ENCODE measurements at places on chromosomes 16 and 17.

- DNase-seq, result no peak
Observed at GRCh38 chr16:20944861-20945574, 44.4 kb downstream of the LYRM1 start.

GRCh38 chr17:82419540-82419939, 1.2 kb upstream of the OGFOD3 start:
- no peak for DNase-seq

- no peak for DNase-seq
Observed at GRCh38 chr16:77589071-77589765, 133.1 kb upstream of the NUDT7 start.

DNA sequence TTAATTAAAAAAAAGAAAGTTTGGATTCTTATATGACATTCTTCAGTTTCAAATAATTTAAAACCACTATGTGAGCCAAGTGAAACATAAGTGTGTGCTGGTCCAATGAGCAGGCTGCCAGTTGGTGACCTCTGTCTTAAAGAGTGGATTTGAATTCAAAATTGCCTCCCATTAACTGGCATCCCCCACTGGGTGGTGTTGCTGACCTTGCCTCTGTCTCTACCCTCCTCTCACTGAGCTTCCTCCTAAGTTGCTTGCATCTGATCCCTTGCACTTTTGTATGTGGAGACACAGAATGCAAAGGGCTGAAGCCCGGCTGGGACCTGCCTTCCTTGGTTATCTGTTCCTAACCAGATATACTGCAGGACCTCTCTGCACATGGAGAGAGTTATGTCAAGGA, 160.6 kb downstream of the CYLD start:
- no peak for DNase-seq

- no peak for DNase-seq
Observed at GRCh38 chr16:79713609-79714309, 113.2 kb upstream of the MAF start.

GRCh38 chr16:15757077-15757386, 99.8 kb downstream of the MYH11 start:
- no peak for DNase-seq

- no peak for DNase-seq
Observed at GRCh38 chr16:50644729-50645128, 36.4 kb downstream of the SNX20 start.

- DNase-seq, result no peak
Observed at GRCh38 chr16:11085916-11086315, 141.6 kb downstream of the CLEC16A start.

GRCh38 chr17:38617967-38618760, 12.4 kb upstream of the SRCIN1 start:
- peak; percentile 46 for DNase-seq

GRCh38 chr16:9854675-9855074, 327.6 kb downstream of the GRIN2A start:
- DNase-seq, result no peak

DNA sequence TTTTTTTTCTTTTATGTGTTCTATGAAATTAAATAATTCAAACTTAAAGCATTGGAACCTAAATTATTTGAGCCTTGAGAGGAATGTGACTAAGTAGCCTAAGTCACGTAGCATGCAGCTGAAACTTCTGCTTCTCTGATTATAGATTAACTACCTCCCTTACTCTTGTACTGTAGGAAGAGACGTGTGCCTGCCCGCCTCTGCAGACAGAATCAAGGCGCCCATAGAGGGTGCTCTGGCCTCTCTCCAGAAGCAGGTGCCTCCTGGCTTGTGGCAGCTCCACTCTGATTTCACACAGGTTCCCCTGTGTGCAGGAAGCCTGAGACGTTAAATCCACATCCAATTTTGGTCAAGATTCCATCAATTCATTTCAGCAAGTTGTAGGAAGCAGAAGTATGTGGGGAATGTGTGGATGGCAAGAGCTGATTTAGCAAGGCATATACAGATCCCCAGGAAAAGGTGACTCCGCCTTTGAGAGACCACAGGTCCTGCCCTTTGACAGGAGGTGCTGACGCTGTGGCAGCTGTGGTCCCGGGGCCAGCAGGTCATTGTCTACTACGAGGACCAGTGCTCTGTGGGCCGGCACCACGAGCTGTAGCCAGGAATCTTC, 1418.8 kb downstream of the CDH11 start:
- no peak for DNase-seq

GRCh38 chr16:54936201-54936978, 5.7 kb downstream of the IRX5 start:
- no peak for DNase-seq

GRCh38 chr16:69918241-69918640, 32.9 kb upstream of the CLEC18A start:
- DNase-seq, result no peak

- no peak for DNase-seq
Observed at GRCh38 chr17:39667262-39667944, 850 bp upstream of the PNMT start.

DNA sequence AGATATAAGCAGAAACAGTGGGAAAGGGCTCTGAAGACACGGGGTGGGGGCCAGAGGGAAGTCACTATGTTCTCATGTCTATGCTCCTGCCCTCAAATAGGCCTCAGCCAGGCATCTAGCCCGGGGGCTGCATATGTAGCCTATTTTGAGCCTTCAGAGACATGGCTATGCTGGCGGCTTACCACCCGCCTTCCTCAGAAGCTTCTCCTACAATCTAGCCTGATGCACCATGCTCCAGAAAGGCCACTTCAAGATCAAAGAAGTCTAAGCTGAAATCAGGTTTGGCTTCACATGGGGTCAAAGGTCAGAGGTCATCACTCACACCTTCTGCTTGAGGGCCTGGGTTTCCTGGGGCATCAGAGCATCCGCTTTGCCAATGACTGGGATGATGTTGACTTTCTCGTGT, 1.6 kb downstream of the SEPTIN1 start:
- DNase-seq, result no peak

- no peak for DNase-seq
Observed at GRCh38 chr16:1385232-1385631, 29.3 kb downstream of the UNKL start.

GRCh38 chr16:48383009-48383876, 2.0 kb downstream of the SIAH1 start:
- no peak for DNase-seq

DNA sequence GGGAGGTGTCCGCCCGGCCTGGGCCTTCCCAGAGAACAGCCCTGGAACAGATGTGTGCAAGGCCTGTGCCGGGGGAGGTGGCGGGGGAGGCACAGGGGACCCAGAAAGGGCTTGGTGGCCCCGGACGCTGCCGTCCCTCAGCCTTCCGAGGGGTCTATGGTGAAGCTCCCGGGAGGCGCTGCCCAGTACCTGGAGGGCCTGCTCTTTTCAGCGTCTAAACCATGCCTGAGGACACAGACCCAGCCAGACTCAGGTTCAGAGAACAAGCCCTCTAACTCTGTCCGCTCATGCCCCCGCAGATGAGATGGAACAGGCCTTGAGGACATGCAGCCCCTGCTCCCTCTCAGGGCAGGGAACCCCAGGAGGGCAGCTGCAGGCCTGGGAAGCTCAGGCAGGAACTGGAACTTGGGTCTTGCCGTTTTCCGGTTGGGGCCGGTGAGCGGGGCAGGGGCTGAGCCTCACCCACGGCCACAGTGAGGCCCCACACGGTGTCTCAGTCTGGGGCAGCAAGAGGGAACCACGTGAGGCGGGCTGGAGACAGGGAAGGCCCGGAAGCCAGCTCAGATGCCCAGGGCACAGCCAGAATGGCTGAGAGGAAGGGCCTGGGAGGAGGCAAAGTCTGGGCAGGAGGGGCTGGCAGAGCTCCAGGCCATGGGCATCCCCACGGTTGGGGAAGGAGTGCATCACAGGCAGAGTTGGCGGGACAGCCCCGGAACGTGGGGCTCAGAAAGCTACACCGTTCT, 12.5 kb downstream of the SLC16A3 start:
- DNase-seq, result no peak

- no peak for DNase-seq
Observed at GRCh38 chr16:1323296-1324239, 9.9 kb upstream of the BAIAP3 start.

DNA sequence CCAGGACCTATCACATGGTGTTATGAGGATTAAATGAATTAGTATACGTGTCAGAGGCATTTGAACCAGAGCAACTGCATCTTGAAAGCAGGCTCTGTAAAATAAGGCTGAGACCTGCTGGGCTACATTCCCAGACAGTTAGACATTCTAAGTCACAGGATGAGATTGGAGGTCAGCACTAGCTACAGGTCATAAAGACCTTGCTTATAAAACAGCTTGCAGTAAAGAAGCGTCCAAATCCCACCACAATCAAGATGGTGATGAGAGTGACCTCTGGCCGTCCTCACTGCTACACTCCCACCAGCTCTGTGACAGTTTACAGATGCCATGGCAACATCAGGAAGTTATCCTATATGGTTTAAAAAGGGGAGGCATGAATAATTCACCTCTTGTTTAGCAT, 71.8 kb downstream of the IRF8 start:
- DNase-seq, result no peak

GRCh38 chr17:78717431-78717980, 64.6 kb downstream of the CYTH1 start:
- peak; percentile 89 for DNase-seq

GRCh38 chr16:28136751-28137434, 73.4 kb upstream of the GSG1L start:
- no peak for DNase-seq

GRCh38 chr17:27233059-27233458, 60.9 kb upstream of the WSB1 start:
- DNase-seq, result no peak

GRCh38 chr17:30921544-30922196, at the start of gene ADAP2:
ADAP2 (plus strand) TSS chr17:30921945; CDS start chr17:30922015, 70 bp downstream.
- DNase-seq, result no peak

DNA sequence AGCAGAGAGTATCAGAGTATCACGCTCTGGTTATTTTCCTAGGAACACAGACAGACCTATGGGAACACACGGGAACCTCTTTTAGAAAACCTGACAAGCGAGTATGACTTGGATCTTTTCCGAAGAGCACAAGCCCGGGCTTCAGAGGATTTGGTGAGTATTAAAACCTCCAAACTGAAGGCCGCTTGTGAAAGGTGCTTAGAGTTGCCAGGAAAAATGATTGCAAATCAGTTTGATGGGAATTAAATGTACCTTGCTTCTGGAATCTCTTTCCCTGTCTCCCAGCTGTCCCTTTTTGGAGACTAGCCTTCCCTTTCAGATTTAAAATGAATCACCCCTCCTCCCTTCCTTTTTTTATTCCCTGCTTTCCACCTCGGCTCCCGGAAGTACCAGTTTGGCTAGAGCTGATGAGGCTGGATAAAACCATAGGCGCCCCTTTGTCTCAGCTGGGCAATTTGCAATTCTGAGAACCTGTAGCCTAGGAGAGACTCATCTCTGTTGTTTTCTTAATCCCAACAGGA, 27.3 kb downstream of the KAT7 start:
- DNase-seq, result no peak

DNA sequence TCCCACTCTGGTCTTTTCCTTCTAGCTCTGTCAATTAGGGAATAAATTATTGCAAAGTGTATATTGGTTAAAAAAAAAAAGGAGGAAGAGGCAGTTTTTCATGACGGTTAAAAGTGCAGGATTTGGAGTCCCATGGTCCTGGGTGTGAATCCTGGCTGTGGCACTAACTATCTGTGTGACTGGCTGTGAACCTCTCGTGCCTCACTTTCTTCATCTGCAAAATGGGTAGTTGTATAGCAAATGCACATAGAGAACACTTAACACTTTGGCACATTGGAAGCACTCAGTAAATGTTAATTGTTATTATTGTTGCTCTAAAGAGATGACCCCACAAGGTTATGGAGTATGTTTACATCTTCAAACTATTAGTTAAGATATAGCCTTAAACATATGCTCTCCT, 10.5 kb upstream of the KRT23 start:
- no peak for DNase-seq

- no peak for DNase-seq
Observed at GRCh38 chr17:15397620-15398019, 56.2 kb upstream of the TEKT3 start.

GRCh38 chr16:88940862-88941817, 35.9 kb downstream of the CBFA2T3 start:
- DNase-seq, result peak; percentile 63

GRCh38 chr17:40818343-40818732, 4.1 kb downstream of the KRT10 start:
- no peak for DNase-seq

DNA sequence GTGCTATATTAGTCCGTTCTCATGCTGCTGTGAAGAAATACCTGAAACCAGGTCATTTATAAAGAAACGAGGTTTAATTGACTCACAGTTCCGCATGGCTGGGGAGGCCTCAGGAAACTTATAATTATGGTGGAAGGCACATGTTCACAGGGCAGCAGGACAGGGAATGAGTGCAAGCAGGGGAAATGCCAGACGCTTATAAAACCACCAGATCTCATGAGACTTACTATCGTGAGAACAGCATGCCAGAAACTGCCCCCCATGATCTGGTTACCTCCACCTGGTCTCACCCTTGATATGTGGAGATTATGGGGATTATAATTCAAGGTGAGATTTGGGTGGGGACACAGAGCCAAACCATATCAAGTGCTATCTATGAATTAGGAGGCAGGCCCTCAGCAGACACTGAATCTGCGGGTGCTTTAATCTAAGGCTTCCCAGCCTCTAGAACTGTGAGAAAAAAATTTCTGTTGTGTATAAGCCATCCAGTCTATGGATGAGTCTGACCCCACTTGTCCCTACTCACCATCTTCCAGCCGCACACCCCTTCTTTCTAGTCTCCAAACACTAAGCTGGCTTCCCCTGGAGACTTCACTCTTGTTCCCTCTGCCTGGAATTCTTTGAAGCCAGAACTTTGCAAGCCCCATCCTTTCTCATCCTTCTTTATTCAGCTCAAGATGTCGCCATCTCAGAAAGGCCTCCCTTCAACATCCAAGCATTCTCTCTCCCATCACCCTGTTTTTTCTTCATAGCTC, 772 bp upstream of the NUP93 start:
- peak; percentile 22 for DNase-seq
